ENCODE measurements at places on chromosomes 13 and 19.

- no peak for DNase-seq
These were observed 12.3 kb downstream of the ATP7B start for GRCh38 chr13:51998723-51999509.

- no peak for DNase-seq
These were observed 101.6 kb upstream of the MYO16 start for GRCh38 chr13:108527844-108528243.

- DNase-seq, result no peak
These were observed 4.4 kb downstream of the EFNB2 start for GRCh38 chr13:106530980-106531481.

- DNase-seq, result no peak
These were observed 1115.5 kb upstream of the SLC10A2 start for GRCh38 chr13:104181526-104182231.

DNA sequence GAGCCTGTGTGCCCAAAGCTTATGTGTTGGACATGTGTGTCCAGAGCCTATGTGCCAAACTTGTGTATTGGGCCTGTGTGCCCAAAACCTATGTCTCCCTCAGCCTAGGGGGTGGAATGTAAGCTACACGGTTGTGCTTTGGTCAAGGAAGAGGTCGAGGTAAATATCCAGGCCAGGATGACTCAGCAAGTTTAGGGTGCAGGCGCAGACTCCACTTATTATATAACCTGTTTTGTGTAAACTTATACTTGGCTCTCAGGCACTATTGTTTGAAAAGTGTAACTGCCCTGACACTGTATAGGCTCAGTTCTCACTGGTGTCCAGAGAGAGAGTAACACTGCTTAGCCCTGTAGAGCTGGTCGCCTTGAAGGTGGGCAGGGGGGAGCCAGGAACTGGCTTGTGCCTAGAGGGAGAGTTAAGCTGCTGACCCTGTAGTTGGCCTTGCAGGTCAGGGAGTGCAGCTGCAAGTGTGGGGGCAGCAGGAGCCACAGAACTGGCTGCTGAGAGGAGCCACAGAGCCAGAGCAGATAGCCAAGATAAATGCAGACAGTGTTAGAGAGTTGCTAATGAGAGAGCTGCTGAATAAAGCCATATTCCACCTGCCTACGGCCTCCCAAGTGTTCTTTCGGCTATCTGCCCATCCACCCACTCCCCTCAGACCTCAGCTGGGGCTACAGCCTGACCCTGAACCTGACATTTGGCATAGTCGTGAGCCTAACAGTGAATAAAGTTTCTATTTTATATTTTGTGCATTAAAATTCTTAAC lies 517.2 kb upstream of the SLITRK1 start:
- no peak for DNase-seq

DNA sequence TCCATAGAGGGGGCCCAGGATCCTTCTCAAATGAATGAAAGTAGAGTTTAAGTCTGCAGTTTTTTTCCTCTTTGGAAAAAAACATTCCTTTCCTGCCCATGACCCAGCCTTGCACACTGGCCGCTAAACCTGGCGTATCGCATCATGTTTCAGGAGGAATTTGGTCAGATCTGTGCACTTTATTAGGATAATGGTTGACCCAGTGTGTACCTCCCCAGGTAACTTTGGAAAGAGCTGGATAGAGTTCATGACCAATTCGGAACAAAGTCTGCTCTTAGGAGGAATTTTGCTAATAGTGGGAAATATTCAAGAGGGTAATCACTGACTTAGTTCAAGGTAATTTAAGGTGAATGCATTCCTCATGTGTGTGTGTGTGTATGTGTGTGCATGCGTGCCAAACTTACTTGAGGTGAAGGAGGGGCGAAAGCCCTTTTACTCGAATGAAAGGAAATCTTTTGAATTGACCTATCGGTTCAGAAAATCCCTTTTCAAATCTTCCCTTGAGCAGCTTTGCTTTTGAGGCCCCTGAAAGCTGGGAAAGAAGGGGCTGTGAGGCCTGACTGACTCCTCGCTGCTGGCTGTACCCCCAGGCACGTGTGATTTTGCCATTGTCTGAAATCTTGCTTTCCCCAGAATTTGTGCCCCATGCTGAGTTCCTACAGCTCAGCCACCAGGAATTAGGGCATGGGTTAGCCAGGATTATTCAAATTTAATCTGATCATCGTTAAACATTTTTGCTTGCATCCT lies 46.3 kb downstream of the SIPA1L3 start:
- DNase-seq, result no peak

DNA sequence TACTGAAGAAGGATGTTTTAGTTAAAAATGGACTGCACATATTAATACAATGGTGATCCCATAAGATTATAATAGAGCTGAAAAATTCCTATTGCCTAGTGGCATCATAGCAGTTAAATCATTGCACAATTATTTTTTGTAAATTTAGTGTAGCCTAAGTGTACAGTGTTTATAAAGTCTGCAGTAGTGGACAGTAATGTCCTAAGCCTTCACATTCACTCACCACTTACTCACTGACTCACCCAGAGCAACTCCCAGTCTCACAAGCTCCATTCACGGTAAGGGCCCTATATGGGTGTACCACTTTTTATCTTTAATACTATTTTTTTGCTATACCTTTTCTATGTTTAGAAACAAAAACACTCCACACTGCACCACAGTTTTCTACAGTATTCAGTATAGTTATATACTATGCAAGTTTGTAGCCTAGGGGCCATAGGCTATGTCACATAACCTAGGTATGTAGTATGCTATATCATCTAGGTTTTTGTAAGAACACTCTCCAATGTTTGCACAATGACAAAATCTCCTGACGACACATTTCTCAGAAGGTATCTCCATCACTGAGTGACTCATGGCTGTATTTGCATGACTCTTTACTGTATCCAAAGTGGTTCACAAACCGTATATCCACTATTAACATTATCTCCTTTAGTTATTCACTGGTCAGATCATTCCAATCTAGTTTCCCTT lies 536.0 kb downstream of the KLF12 start:
- no peak for DNase-seq

DNA sequence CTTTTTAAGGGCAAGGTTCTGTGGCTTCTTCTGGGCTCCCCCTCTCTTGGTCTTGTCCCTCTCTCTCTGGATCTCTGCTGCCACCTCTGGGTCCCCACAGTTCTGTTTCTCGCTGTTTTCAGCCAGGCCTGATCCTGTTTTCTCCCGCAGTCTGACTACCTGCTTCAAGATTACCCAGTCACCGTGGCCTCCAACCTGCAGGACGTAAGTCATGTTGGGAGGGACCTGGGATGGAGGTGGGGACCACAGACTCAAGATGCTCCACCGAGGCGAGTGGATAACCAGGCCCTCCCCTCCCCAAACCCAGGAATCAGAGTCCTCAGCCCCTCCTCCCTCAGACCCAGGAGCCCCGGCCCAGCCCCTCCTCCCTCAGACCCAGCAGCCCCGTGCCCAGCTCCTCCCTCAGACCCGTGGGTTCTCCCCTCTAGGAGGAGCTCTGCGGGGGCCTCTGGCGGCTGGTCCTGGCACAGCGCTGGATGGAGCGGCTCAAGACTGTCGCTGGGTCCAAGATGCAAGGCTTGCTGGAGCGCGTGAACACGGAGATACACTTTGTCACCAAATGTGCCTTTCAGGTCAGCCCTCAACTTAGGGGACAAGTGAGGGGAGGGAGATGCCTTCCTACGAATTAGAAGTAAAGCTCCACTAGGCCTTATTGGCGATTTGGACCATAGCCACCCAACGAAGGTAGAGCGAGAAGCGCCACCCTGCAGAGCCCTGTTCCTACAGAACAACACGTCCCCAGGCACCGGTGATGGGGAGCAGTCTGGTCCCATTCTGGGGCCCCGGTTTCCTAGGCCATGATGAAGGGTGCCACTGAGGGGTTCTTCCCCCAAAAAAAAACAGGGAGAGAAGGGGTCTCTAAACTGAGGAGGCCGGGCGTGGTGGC lies 2.2 kb downstream of the FLT3LG start:
- no peak for DNase-seq

- no peak for DNase-seq
These were observed 1.3 kb upstream of the KLF5 start for GRCh38 chr13:73057284-73058063.

GRCh38 chr13:31793246-31793645 lies 53.9 kb downstream of the RXFP2 start:
- DNase-seq, result no peak

DNA sequence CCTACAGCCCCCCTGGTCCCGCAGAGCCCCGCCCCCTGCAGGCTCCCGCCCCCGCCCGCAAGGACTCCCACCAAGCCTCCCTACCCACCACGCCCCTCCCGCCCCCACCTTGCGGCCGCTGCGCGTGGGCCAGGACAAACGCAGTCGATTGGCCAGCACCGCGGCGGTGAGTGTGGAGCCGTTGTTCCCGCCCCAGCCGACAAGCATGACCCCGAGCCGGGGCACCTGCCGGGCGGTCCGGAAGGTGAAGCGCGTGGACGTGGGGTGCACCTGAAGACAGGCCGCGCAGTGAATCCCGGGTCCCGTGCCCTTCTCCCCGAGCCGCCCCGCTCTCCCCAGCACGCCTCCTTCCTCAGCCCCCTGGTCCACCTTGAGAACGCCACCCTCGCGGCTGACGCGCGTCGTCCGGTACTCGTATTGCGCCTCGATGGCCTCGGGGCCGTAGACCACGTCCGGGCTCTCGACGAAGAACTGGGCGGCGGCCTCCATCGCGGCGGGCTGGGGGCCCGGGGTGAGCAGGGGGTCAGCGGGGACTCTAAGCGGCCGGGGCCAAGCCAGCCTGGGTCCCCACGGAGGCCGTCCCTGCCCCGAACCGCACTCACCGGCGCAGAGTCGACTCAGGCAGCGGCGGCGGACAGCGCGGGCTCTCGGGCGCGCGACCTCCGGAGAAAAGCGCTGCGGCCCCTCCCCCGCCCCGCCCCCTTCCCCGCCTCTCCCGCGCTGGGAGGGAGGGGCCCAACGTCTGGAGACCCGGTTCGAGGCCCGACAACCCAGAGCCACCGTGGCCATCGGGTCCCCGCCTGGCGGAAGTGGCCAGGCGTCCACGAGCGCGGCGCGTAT lies at the start of gene ISYNA1:
Gene ISYNA1, minus strand, starts transcription at position 643 of the 840 bp plus-strand sequence. Its CDS starts 154 bp downstream, at position 489.
- no peak for DNase-seq

DNA sequence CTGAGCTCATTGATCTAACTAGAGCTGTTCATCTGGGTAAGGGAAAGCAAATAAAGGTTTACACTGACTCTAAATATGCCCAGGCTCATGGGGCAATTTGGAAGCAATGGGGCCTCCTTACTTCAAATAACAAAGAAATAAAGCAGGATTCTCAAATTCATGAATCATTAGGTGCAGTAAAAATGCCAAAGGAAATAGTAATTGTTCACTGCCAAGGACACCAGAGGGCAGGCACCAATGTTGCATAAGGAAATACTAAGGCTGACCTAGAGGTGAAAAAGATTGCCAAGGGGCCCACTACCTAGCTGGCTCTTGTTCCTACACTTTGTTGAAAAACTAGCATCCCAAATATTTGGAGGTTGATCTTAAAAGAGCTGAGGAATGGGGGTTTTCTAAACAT lies 1686.7 kb upstream of the MIR17HG start:
- DNase-seq, result no peak

GRCh38 chr19:501646-502045 lies 5.4 kb downstream of the MADCAM1 start:
- no peak for DNase-seq

- DNase-seq, result no peak
These were observed 51.1 kb downstream of the TNFRSF19 start for GRCh38 chr13:23621316-23621645.

DNA sequence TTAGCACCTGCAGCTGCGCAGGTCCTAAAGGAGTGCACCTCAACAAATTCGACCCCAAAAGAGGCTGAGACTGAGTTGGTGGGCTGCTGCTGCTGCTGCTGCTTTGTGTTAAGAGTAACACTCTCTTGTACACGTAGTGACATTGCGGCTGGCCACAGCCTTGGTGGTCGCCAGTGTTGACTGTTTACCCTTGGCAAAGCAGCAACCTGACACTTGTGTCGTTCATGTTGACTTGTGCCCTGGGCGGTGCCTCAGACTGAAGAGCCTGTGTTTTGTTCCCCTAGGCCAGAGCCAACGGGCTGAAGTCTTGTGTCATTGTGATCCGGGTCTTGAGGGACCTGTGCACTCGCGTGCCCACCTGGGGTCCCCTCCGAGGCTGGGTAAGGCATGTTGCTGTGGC lies 22.4 kb upstream of the QTRT1 start:
- DNase-seq, result no peak

GRCh38 chr19:53389571-53389970 lies 5.4 kb upstream of the ZNF765 start:
- no peak for DNase-seq

DNA sequence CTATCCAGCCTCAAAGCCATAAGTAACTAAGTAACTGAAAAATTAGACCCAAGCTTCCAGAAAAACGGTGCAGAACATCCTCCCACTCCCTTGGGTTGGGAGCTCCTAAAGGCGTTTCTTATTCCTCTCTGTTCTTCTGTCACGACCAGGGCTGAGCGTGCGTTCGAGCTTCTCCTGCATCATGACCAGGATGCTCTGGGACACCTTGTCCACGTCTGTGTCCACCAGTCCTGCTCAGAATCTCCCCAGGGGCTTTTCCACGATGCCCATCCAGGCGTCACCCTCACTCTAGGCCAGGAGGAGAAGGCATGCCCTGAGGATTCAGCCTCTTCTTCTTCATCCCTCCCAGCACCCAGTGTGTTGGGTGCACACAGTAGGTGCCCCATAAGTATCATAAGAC lies 37.8 kb upstream of the GAS6 start:
- DNase-seq, result no peak

DNA sequence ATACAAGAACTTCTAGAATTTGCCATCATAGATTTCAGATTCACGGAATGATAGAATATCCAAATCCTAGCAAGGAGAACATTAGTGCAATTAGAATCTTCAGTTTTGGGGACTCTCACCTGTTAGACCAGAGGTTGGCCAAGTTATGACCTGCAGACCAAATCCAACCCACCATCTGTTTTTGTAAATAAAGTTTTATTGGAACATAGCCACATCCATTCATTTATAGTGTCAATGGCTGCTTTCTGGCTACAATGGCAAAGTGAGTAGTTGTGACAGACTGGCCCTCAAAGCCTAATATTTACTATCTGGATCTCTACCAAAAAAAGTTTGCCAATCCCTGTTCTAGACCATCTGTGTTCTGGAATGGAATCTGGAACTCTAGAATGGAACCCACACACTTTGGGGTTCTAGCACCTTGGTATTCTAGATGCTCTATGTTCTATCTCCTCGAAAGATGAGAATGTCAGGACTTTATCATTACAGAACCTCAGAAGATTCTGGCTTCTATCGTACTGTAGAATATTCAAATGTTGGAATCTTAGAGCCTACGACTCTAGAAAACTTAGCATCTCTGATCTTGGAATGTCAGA lies 2.5 kb downstream of the KPTN start:
- DNase-seq, result no peak

DNA sequence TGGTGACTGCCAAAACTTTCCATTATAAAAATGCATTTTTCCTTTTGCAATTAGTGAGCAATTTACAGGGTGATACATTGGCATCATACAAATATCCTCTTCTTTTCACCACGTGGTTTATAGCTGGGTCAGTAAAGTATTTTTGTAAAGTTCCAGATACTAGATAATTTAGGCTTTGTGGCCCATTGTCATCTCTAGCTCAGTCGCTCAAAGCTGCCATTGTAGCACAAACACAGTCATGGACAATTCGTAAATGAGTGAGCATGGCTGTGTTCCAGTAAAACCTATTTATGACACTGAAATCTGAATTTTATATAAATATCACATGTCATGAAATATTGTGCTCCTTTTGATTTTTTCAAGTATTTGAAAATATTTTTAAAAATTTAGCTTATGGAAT lies 162.9 kb downstream of the USP12 start:
- no peak for DNase-seq

GRCh38 chr13:87536499-87536898 lies 134.7 kb upstream of the SLITRK5 start:
- no peak for DNase-seq

Data from activated CD4-positive, alpha-beta T cell treated with anti-CD3 and anti-CD28 coated beads, Interleukin-2, amount 50 U/mL, for 24 hours (primary cell).